ENCODE measurements at places on chromosomes 11 and 22.

- DNase-seq, result no peak
Observed at GRCh38 chr22:42719133-42719532, 1.5 kb downstream of the A4GALT start.

DNA sequence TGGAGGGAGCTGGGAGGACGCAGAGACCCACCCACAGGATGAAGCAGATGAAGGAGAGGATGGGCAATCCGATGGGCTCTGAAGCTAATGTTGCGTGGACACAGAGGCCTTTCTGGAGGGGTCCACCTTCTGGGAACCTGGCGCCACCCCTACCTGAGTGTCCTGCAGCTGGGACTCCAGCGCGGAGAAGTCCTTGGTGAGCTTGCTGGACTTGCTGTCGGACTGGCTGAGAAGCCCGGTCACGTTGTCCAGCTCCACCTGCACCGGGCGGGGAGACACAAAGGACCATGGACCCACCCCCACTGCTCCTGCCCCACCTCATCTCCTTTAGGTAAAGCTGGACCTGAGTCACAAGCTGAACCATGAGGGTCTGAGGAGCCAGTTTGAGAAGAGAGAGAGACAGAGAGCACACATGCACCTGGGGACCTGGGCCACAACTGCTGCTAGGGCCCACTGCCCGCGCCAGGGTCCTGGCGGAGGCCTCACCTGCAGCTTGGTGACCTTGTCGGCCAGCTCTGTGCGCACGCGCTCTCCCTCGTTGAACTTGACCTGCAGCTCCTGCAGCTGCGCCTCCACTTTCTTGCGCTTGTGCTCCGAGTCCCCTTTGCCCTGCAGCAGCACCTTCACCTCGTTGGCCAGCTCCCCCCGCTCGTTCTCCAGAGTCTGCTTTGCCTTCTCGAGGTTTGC is 40.8 kb downstream of the APOL1 start:
- no peak for DNase-seq

- no peak for DNase-seq
Observed at GRCh38 chr11:9750551-9750950, 86.7 kb downstream of the SWAP70 start.

DNA sequence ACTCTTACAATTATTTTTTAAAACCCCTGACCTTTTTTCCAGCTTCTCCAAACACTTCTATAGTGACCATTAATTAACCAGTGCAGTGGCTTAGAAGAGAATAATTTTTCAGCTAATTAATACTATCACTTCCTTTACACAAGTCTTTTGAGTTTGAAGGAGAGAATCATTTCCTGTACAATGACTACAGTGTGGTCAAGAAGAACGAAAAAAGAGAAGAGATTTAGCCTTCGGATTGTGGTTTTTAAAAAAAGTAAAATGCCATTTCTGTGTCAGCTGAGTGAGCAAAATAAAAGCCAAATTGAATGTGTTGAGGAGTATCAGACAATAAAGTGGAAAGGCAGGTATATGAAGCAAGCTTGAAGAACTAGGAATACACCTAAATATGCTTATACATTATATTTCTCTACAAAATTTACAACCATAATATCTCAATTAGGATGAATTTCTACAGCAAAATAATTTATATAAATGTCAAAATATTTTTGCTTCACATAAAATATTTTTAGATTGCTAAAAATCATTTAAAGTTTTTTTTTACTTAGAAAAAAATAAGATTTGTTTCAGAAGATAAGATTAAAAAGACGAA is 1155.2 kb upstream of the CNTN5 start:
- DNase-seq, result no peak
